ENCODE measurements at places on chromosomes 5 and 9.

- no peak for DNase-seq
Observed at GRCh38 chr9:26310294-26310693, 582.3 kb downstream of the CAAP1 start.

GRCh38 chr9:133713150-133713959, 24.8 kb downstream of the SARDH start:
- no peak for DNase-seq

- DNase-seq, result no peak
Observed at GRCh38 chr5:135690466-135690865, 111.7 kb upstream of the CXCL14 start.

- DNase-seq, result no peak
Observed at GRCh38 chr9:137488327-137488653, 29.2 kb upstream of the NSMF start.

- DNase-seq, result no peak
Observed at GRCh38 chr9:136519263-136520052, 26.4 kb downstream of the NOTCH1 start.

GRCh38 chr5:14509556-14509955, 72.0 kb upstream of the OTULINL start:
- no peak for DNase-seq

- no peak for DNase-seq
Observed at GRCh38 chr5:78968781-78969180, 16.3 kb downstream of the ARSB start.

GRCh38 chr9:93093127-93093876, 2.7 kb upstream of the CARD19 start:
- DNase-seq, result peak; percentile 19

DNA sequence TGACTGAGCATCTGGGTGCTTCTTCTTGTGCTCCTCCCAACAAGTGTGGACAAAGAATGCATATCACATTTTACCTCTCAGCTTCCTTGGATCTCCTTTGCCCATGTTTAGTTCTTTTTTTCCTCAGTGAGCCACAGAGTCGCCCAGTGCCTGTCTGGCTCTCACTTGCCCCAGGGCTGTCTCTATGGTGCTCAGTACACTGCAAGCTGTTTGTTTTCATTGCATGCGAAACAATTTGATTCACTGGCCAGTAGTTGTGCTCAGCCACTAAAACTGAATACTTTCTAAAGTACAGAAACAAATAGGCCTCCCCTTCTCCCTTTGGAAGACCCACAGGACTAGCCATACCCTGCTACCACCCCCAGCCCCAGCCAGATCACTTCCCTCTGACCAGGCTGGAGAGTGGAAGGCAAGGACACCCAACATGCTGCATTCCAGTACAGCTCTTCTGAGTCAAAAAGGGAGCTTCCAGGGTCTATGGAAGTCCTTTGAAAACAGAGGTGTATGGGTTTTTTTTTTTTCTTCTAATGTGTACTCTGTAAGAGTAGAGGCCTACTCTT, 3.8 kb downstream of the LHFPL2 start:
- no peak for DNase-seq

DNA sequence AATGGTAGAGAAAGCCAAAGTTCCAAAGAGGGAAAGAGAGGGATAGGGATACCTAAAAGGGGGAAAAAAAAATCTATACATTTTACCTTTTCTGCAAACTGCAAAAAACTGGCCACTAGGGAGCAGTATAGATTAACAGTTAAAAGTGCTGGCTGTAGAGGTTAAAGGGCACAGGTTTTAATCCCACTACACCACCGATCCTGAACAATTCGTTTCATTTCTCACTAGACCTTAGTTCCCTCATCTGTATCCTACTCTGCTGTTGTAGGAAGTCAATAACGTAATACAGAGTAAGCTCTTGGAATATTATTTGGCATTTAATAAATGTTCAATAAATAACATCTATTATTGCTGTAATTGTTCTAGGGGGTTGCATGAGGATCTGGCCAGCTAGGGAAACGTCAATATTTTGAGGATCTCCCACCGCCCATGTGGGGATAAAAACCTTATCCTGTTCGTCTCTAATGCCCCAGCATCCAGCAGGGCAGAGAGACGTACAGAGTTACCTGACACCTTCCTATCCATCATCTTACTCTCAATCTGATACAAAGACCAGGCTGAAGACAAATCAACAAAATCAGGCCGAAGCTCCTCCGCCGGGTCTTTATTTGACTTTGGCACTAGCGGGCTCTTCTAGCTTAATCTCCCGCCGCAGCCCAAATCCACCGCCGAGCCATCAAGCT, 757 bp downstream of the CDC26 start:
- DNase-seq, result peak; percentile 86

DNA sequence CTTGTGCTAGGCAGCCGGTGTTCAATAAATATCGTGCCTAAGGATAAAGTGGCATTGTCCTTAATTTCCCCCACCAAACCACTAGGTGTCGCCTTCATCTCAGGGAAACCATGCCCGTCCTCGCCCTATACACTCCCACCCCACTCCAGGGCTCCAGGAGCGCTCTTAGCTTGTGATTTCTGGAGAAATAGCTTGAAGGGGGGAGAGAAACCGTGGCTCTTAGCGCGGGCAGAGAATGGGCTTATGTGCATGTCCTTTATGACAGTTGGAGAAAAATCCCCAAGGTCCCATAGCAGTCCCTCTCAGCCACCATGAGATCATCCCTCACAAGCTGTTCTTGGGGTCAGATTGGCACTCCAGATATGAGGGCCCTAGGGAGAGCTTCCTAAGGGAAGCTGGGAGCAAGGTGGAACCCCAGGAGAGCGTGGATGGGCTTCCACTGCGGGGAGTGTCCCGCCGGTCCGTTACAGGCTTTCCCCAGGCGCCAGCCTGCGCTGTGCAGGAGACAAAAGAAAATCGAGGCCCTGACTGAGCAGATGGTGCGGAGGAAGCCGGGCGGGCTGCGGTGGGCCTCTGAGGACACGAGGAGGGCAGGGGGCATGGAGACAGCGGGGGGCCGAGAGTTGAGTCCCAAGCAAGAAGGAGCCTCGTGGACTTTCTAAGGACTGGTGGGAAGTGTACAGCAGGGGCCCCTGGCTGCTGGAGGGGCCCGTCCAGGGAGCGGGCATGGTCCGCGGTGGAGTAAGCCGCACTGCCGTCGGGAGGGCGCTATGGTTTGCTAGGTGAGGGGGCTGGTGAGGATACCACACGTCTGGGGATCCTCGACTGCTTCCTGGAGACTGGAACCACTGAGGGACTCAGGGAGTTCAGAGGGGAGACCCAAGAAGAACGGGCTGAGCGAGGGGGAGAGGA, 750 bp upstream of the NPR2 start:
- DNase-seq, result peak; percentile 69

DNA sequence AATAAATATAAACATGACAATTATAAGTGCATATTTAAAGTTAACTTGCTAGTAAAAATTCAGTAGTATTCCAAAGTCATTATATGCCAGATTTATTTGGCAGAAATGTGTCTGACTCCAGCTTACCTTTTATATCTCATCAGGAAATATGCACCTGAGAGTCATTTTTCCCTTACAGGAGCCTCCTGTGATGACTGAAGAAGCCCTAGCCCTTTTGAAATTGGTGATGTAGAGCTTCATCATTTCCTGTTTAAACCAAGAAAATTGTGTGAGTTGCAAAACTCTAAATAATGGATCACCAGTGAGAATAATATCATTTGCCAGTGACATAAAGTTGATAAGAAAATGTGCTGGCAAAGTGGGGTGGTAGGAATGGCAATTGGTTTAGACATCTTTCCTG, 42.1 kb upstream of the CTNND2 start:
- DNase-seq, result no peak

DNA sequence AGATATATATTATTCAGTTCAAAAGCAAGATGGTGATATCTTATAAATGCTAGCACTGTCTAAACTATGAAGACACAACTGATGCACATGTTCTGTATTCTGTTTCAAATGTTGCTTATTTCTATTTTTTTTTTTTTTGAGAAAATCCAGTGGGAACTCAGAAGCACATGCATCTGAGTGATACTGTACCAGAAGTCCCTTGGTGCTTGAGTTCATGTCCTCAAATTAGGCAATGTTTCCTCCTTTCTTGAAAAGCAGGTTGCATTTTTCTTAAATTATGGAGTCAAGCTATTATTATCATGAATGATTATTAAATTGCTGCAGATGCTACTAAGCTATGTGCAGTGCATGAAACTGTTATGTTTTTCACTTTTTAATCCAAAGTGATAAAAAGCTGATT, 70.4 kb downstream of the CAMK4 start:
- no peak for DNase-seq

GRCh38 chr5:98314292-98314691, 459.2 kb upstream of the RGMB start:
- no peak for DNase-seq

- no peak for DNase-seq
Observed at GRCh38 chr9:93052791-93053540, 5.5 kb upstream of the SUSD3 start.

DNA sequence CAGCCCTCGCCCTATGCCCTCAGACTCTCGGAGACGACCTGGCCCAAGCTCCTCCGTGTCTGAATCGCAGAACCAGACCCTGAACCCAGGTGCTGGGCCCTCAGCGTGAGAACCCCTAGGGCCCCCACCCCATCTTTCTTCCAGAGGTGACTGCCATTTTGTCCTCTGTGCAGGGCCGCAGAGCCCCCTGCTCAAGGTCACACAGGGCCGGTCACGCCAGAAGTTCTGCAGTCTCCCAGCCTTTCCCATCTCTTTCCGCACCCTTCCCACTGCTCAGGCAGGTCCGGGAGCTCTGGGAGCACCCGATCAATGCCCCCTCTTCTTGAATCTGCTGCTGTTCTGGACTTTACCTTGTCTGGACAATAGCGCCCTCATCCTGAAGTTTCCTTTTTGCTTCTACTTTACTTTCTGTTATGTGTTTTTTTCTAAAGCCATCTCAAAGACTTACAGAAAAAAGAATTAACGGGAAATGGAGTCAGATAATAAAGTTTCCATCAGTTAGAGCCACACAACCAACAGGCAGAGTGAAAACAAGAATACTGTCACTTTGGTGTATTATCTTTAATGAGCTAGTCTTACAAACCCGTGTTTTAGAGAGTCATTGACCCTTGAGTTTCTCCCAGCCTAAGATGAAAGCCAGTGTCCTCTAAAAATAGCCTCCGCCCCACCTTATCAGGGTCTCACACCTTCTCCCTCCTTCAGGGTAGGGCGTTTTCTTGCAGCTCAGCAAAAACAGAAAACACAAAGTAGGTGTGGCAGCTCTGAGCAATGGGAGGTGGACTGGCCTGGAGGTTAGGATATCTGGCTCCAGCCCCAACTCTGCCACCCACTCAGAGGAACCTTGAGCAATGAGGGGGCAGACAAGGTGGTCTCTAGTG, 1.8 kb downstream of the TMOD1 start:
- peak; percentile 96 for DNase-seq

DNA sequence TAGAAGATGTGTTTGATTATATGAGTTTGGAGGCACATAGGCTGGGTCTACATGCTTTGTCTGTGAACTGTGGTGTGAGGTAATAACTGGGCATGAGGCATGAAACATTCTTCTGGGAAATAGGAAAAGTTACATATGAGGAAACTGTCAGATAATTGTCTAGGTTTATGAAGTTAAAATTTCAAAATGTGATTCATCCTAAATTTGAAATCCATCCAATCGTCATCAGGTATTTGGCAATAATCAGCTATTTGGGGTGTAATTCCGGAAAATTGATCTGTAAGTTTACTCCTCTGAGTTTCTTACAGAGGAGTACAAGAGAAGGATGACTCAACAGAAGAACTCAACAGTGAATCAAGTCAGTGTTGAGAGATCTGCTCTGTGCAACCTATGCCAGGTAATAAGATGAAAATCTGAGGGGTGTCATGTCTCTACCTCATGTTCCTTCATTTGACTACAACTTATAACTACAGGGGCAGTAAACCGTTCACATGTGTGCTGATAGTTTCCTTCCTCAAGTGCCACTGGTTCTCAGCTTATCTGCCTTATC, 1171.6 kb upstream of the CDH18 start:
- no peak for DNase-seq

DNA sequence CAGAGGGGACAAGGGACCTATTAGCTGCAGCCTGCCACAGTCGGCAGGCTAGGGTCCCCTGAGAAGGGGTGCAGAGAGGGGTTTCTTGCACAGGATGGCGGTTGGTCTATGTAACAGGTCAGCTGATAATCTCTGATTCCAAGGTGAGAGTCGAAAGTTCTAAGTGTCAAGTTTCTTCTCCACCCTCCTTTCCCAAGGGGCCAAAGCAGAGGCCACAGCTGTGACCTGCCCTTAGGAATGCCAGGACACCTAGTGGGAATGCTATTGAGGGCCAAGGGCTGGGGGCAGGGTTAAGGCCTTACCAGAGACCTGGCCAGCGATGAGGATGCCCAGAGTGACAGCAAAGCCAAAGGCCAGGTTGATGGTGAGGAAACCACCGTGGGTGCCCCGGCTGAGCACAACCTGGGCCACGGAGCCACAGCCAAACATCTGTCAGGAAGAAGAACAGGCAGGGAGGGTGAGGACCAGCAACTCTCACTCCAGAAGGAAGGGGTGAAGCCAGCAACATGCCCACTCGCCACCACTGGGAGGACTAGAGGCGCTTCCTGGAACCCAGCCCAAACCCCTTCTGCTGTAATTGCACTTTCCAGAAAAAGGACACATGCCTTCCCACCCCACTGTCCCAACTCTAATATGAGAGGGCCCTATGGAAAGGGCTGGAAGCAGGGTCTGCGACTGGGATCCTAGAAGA, 3.8 kb downstream of the AQP3 start:
- DNase-seq, result peak; percentile 20

DNA sequence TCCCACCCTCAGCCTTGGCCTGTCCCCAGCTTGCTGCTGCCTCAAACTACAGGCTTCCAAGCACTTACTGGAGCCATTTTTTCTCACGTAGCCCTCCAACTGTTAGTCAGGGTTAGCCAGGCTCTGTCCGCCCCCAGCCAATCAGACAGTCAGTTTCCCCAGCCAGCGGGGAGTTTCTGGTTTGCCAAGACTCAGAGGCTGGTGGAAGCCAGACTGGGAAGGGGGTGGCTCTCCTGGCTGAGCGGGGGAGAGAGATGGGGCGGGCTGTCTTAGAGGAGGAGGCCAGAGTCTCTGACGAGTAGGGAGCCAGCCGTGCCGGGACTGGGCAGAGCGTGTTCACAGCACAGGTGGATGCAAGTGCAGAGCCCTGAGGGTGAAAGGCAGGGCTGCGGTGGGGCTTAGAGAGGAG, 15.3 kb downstream of the PROP1 start:
- no peak for DNase-seq

- no peak for DNase-seq
Observed at GRCh38 chr9:126430124-126430523, 103.5 kb downstream of the MVB12B start.

GRCh38 chr5:88145611-88146467, 122.8 kb downstream of the TMEM161B start:
- DNase-seq, result peak; percentile 12

- DNase-seq, result no peak
Observed at GRCh38 chr5:64952951-64953673, 184.4 kb downstream of the CWC27 start.

Measured in erythroblast (primary cell).